Mesendoderm (in vitro differentiated cells): ENCODE measurements at places on chromosomes 1 and 21.

- DNase-seq: no peak
These were observed 115.6 kb upstream of the SLC45A1 start for GRCh38 chr1:8202182-8202905.

GRCh38 chr1:224168859-224169380, 14.1 kb upstream of the DEGS1 start:
- DNase-seq: no peak

DNA sequence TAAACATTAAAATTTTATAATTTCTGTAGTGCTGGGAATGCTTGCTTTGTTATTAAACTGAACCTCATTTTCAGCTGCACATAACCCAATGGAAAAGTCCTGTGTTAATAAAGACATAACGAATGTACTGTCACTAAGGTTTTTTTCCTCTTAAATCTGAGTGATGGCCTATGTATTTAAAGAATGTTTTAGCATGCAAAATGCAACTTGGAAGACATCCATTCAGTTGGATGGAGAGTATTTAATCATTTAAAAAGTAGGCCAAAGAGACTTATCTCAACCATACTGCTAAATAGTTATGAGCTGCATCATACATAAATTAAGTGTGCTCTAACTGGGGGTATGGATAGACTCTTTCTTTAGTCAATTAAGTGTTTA, 48.5 kb downstream of the RWDD3 start:
- DNase-seq: no peak

- no peak for DNase-seq
These were observed 280.1 kb upstream of the ESRRG start for GRCh38 chr1:217003355-217003754.

- DNase-seq: no peak
These were observed 16.5 kb upstream of the ATP6V1G3 start for GRCh38 chr1:198556971-198557370.

DNA sequence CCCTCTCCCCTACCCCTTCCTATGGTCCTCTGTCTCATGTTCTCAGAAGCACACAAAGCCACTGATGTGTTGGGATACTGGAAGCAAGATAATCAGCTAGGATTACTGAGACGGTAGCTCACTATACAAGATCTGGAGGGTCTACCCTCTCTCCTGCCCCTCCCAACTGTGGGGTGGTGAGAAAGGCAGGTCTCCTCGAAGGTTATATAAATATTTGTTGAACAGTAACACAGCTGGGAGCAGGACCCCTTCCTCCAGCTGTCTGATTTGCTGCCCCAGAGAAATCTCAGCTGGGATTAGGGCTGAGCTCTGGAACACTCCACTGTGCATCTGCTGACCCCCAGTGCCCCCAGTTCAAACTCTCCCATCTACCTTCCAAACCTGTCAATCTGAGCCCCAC, 94.2 kb upstream of the IPO9 start:
- DNase-seq: no peak

DNA sequence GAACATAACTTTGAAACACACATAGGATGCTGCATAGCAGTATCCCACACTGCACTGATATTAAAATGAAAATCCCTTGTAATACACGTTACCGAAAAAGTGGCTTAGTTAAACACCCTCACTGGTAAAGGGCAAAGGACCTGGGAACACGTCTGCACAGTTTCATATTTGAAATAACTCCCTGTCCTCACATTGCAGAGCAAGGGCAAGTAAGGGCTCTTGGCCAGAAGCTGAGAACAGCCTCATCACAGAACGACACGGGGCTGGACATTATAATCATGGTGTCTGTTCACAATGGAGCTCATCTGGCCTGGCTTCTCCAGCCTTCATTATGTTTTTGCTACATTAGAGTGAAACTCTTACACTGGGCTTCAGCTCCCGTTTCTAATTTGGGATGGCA, 207.0 kb downstream of the PCP4 start:
- no peak for DNase-seq

- DNase-seq: peak; percentile 26
These were observed 323.0 kb upstream of the PLD5 start for GRCh38 chr1:242847390-242847993.

DNA sequence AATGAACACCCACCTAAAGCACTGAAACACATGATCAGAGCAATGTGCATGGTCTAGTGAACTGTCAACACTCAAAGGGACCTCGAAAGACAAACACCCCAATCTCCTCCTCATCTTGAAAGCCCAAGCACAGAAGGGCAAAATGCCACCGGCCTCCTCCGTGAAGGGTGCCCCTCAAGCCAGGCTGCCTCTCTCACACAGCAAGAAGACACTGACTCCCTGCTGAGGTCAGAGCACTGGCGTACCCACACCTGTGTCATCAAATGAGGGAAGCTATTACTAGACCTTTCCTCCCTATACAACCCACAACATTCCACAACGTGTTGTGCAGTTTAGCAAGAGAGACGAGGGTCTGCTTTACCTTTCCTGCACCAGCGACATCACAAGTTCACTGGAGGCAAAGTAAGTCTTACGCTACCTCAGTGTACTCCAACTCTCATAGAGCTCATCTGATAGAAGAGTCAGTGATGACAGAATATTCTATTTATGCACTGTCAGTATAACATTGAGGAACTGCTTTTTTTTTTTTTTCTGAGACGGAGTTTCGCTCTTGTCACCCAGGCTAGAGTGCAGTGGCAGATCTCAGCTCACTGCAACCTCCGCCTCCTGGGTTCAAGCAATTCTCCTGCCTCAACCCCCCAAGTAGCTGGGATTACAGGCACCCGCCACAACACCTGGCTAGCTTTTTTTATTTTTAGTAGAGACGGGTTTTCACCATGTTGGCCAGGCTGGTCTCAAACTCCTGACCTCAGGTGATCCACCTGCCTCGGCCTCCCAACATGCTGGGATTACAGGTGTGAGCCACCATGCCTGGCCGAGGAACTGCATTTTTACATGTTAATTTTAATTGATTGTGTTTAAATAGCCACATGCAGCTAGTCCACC, 3.3 kb downstream of the SH3BP5L start:
- DNase-seq: no peak

DNA sequence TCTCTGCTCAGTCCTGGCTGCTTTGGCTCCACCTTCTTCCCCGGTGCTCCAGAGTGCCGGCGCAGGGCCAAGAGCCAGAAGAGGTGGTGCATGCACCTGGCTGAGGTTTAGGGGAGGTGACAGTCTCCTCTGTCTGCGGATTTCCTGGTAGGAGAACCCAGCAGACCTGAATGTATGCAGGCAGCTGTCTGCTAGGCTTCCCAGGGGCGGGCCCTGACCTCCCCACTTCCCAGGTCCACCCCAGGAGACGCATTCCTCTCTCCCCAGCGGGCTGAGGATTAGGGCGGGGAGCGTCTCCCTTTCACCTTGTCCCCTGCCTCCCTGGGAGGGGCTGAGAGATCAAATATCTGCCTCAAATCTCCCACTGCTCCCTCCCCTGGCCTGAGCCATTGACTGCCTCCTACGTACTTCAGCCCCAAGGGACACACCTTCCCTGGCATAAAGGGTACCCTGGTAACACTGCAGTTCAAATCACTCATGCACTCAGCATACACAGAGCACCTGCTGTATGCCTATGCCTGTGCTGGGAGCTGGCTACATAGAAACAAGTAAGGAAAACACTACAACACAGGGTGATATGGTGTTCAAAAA, 27.5 kb downstream of the DMBX1 start:
- peak; percentile 86 for DNase-seq

DNA sequence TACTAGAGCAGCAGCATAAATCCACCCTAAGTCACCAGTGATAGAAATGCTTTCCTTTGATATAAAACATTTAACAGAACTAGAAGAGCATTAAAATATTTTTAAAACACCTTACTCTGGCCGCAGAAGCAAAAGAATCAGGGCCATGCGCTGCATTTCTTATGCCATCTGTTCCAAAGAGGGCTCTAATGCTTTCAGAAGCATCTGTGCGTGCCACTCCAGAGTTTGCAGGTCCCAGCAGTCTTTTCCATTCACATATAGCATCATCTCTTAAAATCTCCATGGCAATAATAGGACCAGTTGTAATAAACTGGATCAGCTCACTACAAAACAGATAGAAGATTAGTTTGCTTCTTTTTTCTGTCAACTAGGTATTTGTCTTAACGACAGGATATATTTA, 69.2 kb downstream of the NME7 start:
- no peak for DNase-seq
